ENCODE measurements at places on chromosomes 16 and 17. TPM values are rescaled to one million over a fixed set of nuclear protein-coding genes. Genes with fewer than 3 reads are reported as not detected.

Gene FAM83G
- total RNA-seq: 13.7 TPM

Gene SLC47A2
- total RNA-seq: not detected

Gene SLC16A5
- total RNA-seq: 10.9 TPM

Gene GINS2
- total RNA-seq: 42.3 TPM

Gene MMP28
- total RNA-seq: not detected

Gene CCL16
- not detected for total RNA-seq

Gene DOC2A
- total RNA-seq: 2.0 TPM

Gene HEXIM1
- total RNA-seq: 93.3 TPM

Gene OR3A3
- total RNA-seq: not detected

Gene TMEM220
- 0.09 TPM for total RNA-seq

Gene ITGAL
- 390 TPM for total RNA-seq

Gene RTN4RL1
- 0.07 TPM for total RNA-seq

Gene ITGAD
- not detected for total RNA-seq

Gene CBFA2T3
- total RNA-seq: 1.1 TPM

Gene SCNN1G
- not detected for total RNA-seq

Gene GP1BA
- total RNA-seq: not detected

Gene CCL17
- not detected for total RNA-seq

Gene ABCC3
- total RNA-seq: not detected

Gene TAT
- total RNA-seq: not detected

Gene GPR142
- not detected for total RNA-seq

Gene TBC1D3I
- total RNA-seq: 0.16 TPM

All from activated naive CD4-positive, alpha-beta T cell treated with anti-CD3 and anti-CD28 coated beads, Interleukin-2, amount 50 U/mL, for 72 hours (primary cell).